ENCODE measurements at places on chromosomes 2 and 18. TPM values are rescaled to one million over a fixed set of nuclear protein-coding genes. Genes with fewer than 3 reads are reported as not detected.

The COL4A3 gene
- total RNA-seq = not detected

The LAMA3 gene
- total RNA-seq = 0.19 TPM

The PDE11A gene
- total RNA-seq = not detected

The NOSTRIN gene
- total RNA-seq = not detected

The CENPO gene
- 38.6 TPM for total RNA-seq

The DPP4 gene
- 37.6 TPM for total RNA-seq

GRCh38 chr2:73238149-73238548 lies 4.0 kb downstream of the CCT7 start:
- DNase-seq = no peak

- DNase-seq = no peak
These were observed 226.8 kb downstream of the MC4R start for GRCh38 chr18:60145776-60146175.

DNA sequence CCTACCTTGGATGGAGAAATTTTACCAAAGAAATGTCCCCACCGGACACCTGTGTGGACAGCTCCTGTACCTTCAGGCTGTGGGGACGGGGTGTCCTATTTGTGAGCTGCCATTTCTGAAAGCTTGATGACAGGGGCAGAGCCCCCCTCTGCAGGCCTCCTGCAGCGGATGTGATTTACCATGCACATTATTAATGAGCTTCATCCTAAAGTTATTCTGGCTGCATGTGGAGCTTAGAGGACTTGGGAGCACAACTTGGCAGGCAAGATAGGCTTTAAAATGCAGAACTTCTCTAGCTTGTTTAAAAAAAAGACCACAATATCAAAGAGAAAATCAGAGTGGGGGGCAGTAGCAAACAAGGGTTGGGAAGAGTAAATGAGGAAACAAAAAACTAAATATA lies 350.0 kb upstream of the KLHL29 start:
- no peak for DNase-seq

- no peak for DNase-seq
These were observed 310.3 kb upstream of the DLGAP1 start for GRCh38 chr18:4765401-4765800.

DNA sequence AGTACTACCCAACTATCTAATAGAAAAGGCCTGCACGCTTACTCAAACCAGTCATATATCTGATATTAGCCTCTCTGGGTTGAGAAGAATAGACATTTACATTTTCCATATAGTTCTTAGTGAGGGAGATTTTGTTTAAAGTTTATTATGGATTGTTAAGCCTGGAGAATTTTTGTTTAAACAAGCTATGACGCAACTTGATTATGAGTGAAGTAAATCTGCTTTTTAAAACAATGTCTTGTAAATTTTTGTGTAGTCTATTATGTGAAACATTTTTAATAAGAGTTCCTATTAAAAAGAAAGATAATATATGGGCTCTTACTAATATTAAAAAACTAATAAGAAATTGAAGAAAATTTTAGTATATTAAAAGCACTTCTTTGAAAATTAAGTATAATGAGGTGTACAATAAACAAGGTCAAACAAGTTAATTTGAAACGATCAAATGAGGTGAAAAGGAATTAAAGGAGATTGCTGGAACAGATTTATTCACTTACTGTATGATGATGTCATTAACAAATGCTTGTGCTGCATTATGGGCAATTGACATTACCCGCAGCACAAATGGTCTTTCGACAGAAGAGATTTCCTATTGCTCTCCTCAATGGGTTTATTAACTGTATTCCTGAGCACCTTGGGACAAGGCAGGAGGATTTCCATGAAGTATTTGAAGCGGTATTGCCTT lies 229.2 kb upstream of the SMIM21 start:
- DNase-seq = no peak

DNA sequence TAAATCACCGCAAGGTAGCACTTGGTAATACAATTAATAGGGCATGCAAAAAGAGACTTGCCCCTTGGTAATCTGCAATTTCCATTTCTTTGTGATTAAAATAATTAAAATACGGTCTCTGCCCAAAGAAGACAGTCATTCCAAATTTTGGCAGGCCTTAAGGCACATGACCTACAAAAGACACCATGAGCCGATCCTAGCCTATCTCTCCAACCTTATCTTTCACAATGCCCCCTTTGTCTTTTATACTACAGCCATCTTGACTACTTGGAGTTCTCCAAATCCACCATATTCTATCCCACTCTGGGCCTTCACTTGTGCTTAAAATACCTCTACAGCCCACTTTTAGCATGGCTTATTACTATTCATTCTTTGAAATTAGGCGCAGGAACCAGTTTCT lies 23.3 kb downstream of the CFAP210 start:
- no peak for DNase-seq

- no peak for DNase-seq
These were observed 299.0 kb downstream of the FBXO15 start for GRCh38 chr18:73848656-73849055.

- DNase-seq = no peak
These were observed 34.7 kb downstream of the SPOPL start for GRCh38 chr2:138536302-138536701.

GRCh38 chr2:179538406-179539123 lies 273.9 kb upstream of the SESTD1 start:
- no peak for DNase-seq

DNA sequence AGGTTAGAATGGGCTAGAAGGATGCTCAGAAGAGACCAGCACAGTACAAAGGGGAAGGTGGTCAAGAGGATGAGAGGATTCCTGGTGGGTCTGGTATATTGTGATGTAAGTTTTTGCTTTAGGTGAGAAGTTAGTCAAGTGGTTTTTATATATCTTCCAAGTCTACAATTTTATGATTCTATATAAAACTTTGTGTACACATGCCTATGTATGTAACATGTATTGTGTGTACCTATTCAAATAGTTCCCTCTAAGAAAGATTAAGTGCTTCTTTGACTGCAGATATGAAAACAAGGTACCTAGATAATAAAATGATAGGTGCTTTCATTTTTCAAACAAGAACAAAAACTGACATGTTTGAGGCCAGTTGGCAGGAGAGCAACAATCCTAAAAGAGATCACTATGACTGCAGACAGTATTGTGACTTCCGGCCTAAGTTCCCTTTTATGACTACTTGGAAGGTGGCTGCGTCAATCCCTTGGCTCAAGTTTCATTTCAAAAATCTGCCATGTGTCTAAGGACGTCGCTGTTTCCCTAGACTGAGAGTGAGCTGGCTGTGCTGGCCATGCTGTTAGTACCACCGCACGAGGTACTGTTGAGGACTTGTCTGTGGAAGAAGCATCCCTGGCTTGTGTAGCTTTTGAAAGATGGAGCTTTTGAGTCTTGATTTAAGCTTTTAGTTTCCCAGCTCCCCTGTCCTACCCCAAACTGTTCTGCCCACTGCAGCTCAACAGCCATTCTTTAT lies 123.1 kb downstream of the PRPF40A start:
- DNase-seq = peak; percentile 15

DNA sequence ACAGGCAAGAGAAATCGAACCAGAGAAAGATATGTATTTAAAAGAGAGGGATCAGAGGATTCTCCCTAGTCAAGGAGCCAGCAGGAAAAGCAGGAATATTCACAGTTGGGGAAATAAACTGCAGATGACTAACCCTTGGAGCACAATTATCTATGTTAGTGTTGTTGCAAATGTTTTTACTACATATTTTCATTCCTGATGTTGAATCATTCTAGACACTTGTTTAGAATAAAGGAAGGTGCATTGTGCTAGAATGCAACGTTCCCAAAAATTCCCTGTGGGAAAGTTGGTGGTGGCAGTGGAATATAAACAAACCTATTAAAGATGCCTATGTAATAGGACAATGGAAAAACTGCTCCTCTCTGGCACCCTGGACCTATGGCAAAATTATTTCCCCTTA lies 63.3 kb downstream of the DTNA start:
- no peak for DNase-seq

DNA sequence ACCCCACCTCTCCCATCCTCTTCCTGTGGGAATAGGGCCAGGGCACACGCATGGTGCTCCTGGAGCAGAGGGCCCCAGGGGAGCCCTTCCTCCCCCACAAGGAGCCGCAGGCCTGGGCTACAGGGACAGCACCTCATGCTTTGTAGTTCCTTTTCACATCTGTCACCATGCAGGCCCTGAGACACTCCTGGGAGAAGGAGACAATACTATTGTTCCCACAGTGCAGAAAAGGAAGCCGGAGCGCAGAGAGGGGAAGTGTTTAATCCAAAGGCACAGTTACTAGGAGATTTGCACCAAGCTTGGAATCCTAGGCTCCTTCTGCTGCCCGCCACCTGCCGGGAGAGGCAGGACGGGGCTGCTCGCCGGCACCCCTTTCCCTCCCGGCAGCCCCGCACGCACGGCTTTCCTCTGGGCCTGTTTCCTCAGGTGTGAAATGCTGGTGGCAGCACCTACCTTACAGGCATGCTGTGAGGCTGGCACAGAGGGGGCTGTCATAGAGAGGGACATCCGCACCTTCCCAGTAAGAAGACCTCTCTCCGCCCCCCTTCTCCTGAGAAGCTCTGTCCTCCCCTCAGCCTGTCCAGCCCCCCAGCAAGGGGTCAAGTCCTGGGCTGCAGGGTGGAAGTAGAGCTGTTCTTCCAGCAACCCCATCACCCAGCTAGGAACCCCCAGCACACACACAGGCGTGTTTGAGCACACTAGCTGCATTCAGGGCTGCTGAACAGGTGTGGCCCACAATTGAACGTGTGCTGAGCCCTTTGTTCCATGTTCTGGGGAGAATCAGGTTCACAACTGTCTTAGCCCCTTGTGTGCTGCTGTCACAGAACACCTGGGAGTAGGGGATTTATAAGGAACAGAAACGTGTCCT lies 62.6 kb downstream of the SMAD7 start:
- DNase-seq = no peak

GRCh38 chr2:203583701-203584100 lies 48.6 kb upstream of the RAPH1 start:
- DNase-seq = peak; percentile 61

- DNase-seq = no peak
These were observed 50.9 kb downstream of the ARHGEF4 start for GRCh38 chr2:130887643-130888042.

Measured in activated T-cell treated with anti-CD3 and anti-CD28 coated beads, Interleukin-2, amount 50 U/mL, for 72 hours (primary cell).